Aorta (tissue), 5 donors: ENCODE measurements at places on chromosomes 5 and 9. TPM values are rescaled to one million over a fixed set of nuclear protein-coding genes. Genes with fewer than 3 reads are reported as not detected.

ADAMTS16 gene
- 0.81 TPM for total RNA-seq

DNA sequence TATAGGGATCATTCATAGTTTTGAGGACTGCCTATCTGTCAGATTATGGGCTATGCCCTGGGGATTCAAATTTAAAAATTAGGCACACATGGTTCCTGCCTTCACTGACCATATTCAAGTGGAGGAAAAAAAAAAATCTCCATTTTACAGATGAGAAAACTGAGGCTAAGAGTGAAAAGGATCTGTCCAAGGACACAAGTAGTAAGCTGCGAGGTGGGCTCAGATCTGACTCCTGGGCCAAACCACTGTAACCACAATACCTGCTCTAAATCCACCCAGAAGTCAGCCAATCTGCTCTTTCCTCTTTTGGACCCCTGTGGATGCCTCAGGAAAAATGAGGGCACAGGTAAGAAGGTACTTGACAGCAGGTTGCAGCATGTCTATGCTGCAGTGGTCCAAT lies 2.8 kb upstream of the TOR1A start:
- H3K27me3 ChIP-seq, result no peaks in the 10 kb centered on the region
- no peak overlapping the region for H3K27ac ChIP-seq
- peaks cover 5% of the 10 kb centered on the region for H3K36me3 ChIP-seq
- no peak for DNase-seq

DNA sequence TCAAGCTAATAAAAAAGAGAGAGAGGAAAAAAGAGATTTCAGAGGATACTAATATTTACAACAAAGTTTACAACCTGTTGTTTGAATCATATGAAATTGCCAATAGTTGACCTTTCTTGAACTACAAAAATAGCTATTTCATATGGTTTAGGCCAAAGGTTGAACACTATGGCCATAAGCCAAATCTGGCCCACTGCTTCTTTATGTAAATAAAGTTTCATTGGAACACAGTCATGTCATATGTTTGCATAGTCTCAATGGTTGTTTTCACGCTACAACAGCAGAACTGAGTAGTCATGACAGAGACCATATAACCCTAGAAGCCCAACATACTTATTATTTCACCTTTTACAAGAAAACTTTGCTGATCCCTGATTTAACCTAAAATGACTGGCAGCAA lies 20.9 kb downstream of the SEMA5A start:
- no peak for DNase-seq
- no peak overlapping the region for H3K4me3 ChIP-seq
- no peaks in the 10 kb centered on the region for H3K4me1 ChIP-seq
- H3K27ac ChIP-seq, result no peak overlapping the region
- H3K36me3 ChIP-seq, result no peaks in the 10 kb centered on the region

DNA sequence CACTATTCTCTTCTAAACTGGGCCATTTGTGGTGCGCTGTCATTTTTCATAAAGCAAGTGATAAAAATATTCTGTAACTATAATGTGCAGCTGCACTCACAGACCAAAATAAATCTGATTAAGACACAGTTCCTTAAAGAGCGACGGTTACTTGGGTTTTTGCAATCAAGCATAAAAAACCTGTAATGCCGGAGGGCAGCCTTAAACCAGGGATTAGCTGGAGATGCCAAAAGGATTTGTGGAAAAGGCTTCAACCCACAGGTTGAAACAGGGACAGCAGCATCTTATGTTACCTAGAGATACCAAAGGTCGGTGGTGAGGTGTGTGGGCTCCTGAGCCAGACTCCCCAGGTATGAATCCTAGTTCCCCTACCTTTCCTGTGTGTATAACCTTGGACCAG lies 49.3 kb downstream of the CTNND2 start:
- H3K4me3 ChIP-seq, result no peak overlapping the region
- H3K4me1 ChIP-seq, result no peaks in the 10 kb centered on the region
- H3K36me3 ChIP-seq, result no peaks in the 10 kb centered on the region
- H3K27ac ChIP-seq, result no peak overlapping the region
- DNase-seq, result no peak

INSL6 gene
- not detected for total RNA-seq

OR5C1 gene
- total RNA-seq, result not detected

- no peaks in the 10 kb centered on the region for H3K27me3 ChIP-seq
- DNase-seq, result no peak
- H3K4me3 ChIP-seq, result no peak overlapping the region
Observed at GRCh38 chr5:174937201-174938123, 213.1 kb downstream of the MSX2 start.

GRCh38 chr5:76836181-76836580 lies 13.6 kb upstream of the S100Z start:
- H3K36me3 ChIP-seq, result no peaks in the 10 kb centered on the region
- H3K4me3 ChIP-seq, result no peak overlapping the region
- no peak overlapping the region for H3K27ac ChIP-seq
- H3K4me1 ChIP-seq, result no peaks in the 10 kb centered on the region
- H3K27me3 ChIP-seq, result no peaks in the 10 kb centered on the region

CAMK4 gene
- 0.90 TPM for total RNA-seq

IL5 gene
- not detected for total RNA-seq

DNA sequence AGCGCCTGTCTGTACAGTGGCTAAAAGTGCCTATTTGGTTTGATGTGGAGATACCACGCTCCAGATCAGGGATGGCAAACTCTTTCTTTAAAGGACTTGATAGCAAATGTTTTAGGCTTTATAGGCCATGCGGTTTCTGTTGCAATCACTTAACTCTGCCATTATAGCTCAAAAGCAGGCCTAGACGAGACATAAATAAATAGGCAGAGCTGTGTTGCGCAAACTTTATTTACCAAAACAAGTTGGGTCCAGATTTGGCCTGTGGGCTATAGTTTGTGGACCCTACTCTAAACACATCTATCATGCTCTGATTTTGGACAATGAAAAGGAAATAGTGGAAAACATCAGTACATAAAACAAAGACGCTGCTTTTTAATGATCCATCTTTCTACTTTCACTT lies 79.2 kb downstream of the PTCH1 start:
- DNase-seq, result no peak
- H3K27ac ChIP-seq, result no peak overlapping the region
- H3K27me3 ChIP-seq, result no peaks in the 10 kb centered on the region
- no peak overlapping the region for H3K4me3 ChIP-seq
- no peaks in the 10 kb centered on the region for H3K4me1 ChIP-seq

KIF12 gene
- total RNA-seq, result not detected

- no peaks in the 10 kb centered on the region for H3K36me3 ChIP-seq
- no peaks in the 10 kb centered on the region for H3K27me3 ChIP-seq
- no peaks in the 10 kb centered on the region for H3K4me1 ChIP-seq
- H3K27ac ChIP-seq, result no peak overlapping the region
Observed at GRCh38 chr5:38287124-38287523, 28.8 kb downstream of the EGFLAM start.

GRAMD2B gene
- 30.6 TPM for total RNA-seq

DNA sequence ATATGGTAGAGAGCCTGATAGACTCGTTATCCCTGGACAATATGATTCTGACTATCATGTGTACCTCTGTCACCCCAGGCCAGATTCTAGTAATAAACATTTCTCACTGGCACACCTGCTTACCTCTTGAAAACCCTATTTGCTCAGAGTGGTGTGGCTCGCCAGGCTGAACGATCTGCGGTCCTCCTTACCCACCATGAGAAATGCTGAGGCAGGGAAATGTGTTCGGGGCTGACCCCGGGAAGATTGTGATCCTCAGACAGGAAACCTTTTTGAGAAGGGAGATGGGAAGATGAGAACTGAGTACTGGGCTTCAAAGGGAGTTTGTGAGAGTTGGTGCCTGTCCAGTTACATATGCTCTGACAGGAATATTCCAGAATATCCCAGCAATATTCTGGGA lies 10.7 kb upstream of the PRXL2C start:
- H3K4me3 ChIP-seq, result no peak overlapping the region
- H3K36me3 ChIP-seq, result no peaks in the 10 kb centered on the region
- H3K27ac ChIP-seq, result no peak overlapping the region
- H3K27me3 ChIP-seq, result no peaks in the 10 kb centered on the region
- no peaks in the 10 kb centered on the region for H3K4me1 ChIP-seq

GRCh38 chr5:92909602-92909962 lies 671.4 kb downstream of the NR2F1-AS1 start:
- no peaks in the 10 kb centered on the region for H3K36me3 ChIP-seq
- no peaks in the 10 kb centered on the region for H3K4me1 ChIP-seq

DNA sequence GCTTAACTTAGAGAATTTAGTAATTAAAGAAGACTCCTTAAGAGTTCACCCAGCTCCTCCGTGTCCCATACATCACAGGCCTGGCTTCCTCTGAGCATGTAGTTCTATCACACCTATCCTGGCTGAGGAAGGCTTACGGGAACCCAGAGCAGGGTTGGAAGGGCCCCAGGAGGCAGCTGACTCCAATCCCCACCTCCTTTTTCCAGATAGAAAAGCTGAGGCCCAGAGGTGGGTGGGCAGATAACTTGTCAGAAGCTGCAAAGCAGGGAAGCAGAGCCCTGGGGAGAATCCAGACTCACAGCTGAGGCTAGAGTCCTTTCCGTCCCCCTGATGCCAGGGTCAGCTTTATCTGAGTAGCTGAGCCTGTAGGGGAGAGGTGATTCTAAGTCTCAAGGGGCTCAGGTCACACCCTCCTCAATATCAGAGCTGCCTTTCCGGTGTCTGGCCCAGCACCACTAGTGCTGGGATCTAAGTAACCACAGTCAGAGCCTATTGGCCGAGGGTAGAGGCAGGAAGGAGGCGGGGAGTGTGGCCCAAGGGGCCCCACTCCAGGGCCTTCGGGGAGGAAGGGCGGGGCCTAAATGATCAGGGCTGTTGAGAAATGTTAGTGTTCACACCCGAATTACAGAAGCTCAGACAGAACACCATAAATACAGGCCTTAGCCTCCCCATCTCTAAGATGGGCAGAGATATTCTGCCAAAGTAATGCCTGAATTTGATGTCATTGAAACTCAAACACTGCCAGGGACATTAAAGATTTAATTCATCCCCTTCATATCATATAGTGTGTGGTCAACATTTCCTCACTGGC lies 9.9 kb downstream of the CCDC69 start:
- DNase-seq, result peak; percentile 90
- no peaks in the 10 kb centered on the region for H3K27me3 ChIP-seq
- H3K4me3 ChIP-seq, result no peak overlapping the region
- H3K36me3 ChIP-seq, result no peaks in the 10 kb centered on the region
- H3K27ac ChIP-seq, result no peak overlapping the region
- H3K4me1 ChIP-seq, result no peaks in the 10 kb centered on the region

- H3K4me3 ChIP-seq, result no peak overlapping the region
- no peak overlapping the region for H3K27ac ChIP-seq
- DNase-seq, result peak; percentile 25
Observed at GRCh38 chr5:172508471-172509404, 54.4 kb upstream of the SH3PXD2B start.

DNA sequence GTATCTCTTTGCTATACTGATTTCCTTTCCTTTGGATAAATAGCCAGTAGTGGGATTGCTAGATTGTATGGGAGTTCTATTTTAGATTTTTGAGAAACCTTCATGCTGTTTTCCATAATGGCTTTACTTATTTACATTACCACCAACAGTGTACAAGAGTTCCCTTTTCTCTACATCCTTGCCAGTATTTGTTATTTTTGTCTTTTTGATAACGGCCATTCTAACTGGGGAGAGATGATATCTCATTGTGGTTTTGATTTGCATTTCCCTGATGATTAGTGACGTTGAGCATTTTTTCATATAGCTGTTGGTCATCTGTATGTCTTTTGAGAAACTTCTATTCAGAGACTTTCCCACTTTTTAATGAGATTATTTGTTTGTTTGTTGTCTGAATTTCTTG lies 25.8 kb downstream of the NADK2 start:
- no peak for DNase-seq
- H3K27ac ChIP-seq, result no peak overlapping the region
- H3K27me3 ChIP-seq, result no peaks in the 10 kb centered on the region
- H3K4me1 ChIP-seq, result no peaks in the 10 kb centered on the region

- no peak overlapping the region for H3K4me3 ChIP-seq
- no peak for DNase-seq
- H3K27me3 ChIP-seq, result no peaks in the 10 kb centered on the region
Observed at GRCh38 chr5:41161271-41161670, 52.1 kb downstream of the C6 start.

DNA sequence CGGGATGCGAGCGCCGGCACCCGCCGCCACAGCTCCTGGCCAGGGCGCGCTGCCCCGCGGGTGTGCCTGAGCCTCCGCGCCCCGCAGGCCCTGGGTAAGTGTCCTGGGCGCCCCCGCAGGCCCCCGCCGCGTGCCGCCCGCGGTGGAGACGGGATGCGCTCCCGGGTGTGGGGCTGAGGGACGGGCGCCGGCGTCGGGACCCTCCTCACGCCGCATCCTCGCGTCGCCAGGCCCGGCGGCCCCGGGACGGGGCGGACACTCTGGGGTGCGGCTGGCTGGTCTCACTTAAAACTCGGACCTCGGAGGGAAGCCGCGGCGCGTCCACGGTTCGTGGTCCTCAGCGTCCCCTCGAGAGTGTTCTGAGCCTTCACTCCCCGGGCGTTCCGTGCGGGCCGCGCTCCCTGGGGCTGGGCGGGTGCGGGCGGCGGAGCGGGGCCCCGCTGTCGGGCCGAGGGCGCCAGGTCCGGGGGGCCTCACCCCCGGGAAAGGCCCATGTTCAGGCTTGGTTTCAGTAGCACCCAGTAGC lies 275 bp downstream of the AHRR start:
- no peak overlapping the region for H3K27ac ChIP-seq
- H3K4me3 ChIP-seq, result peak overlapping the region; percentile 34
- no peaks in the 10 kb centered on the region for H3K36me3 ChIP-seq
- DNase-seq, result no peak
- no peaks in the 10 kb centered on the region for H3K4me1 ChIP-seq

DNA sequence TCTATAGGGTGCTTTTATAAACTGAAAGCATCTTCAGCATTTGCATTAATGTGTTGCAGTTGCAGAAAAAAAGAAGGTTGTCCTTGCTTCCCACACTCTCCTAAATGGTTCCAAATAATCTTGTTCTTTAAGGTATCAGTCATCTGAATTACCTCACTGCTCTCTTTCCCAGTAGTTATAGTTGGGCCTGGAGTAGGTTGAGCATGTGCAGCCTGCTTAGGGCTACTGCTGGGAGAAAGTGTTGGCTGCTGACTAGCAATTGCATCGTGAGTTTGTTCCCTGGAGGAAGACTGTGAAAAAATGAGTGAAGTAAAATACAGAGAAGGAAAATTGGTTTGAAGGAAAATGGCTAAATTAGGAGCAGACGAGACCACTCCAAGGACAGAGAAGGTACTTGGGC lies 74.5 kb downstream of the PRR16 start:
- H3K4me1 ChIP-seq, result peaks cover 5% of the 10 kb centered on the region
- H3K27ac ChIP-seq, result no peak overlapping the region
- no peaks in the 10 kb centered on the region for H3K27me3 ChIP-seq

KCNV2 gene
- not detected for total RNA-seq

DNA sequence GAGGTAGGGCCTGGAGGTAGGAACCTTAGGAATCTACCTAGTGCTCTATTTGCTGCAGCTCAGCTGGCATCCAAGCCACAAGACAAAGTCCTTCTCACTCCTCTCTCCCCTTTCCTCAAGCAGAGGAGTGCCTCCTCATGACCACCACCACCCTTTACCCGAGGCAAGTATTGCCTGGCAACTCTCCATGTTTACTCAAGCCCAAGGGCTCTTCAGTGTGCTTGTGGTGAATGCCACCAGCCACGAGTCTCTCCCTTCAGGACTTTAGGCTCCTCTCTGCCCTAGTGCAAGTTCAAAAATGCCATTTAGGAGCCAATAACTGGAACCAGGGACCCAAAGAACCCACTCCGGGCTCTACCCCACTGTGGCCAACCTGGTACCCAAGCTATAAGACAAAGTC lies 514.5 kb upstream of the RGMB start:
- no peaks in the 10 kb centered on the region for H3K36me3 ChIP-seq
- no peak for DNase-seq
- H3K27me3 ChIP-seq, result no peaks in the 10 kb centered on the region
- no peak overlapping the region for H3K27ac ChIP-seq
